ELF-1 (cell line): ENCODE measurements at places on chromosomes 7 and 10.
A peak's percentile ranks its signal among the peaks of the same experiment; 100 is the strongest.

DNA sequence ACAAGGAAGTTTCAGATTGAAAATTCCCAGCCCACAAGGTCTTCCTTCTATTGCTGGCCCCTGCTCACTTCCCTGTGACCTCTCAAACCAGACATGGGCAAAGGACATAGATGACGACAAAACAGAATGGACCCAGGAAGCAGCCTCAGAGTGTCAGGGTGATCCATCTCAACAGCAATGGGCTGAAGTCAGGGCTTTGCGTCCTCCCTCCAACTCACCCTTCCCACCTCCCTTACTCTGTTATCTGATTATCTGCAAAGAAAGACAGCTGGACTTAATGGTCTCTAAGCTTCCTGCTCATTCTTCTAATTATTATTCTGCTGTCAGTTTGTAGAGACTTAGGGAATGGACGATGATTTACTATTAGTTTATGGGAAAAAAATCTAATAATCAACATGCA lies 115.9 kb downstream of the PIP4K2A start:
- no peak for DNase-seq

GRCh38 chr10:121495719-121496118 lies 102.5 kb downstream of the FGFR2 start:
- DNase-seq, result peak; percentile 57

DNA sequence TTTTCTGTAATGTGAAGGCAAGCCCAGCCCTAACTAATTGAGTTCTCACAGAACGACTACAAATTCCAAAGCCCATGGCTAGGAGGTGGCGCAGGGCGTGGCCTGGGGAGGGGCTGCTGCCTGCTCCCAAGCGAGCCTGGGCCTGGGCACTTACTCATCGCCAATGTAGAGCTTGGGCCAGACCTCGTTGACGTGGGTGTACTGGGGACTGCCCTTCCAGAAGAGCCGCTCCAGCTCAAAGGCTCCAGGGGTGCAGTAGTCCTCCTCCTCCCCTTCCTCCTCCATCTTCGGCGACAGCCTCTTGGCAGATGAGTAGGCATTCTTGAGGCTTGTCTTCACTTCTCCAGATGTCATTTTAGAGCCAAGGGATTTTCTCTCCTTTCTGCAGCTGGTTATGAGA lies 53.3 kb upstream of the SAMD8 start:
- peak; percentile 28 for DNase-seq

DNA sequence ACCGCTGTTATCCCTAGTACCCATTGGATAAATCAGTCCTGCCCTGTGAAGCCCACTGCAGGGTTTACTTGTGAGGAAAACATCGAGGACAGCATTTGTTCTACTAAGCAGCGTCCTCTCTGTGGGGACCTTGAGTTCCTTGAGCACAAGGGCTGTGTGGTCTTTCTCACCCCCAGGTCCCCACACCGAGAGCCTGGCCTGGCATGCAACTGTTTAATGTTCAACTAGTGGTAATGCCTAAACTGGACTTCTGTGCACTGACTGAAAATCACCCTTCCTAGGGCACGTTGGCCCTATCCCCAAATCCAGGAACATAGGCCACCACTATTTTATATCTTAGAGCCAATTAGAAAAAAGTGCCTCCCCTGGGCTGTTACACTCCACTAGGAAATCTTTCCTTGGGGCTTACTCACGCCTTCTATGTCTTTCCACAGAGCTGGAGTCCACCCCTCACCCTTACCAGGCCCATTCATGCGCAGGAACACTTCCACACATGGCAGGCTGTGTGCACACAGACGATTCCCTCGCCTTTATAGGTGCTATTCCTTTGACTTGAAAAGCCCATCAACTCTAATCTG lies 1.7 kb upstream of the TMEM213 start:
- no peak for DNase-seq

- no peak for DNase-seq
Observed at GRCh38 chr7:140417456-140418155, 13.7 kb downstream of the RAB19 start.

- no peak for DNase-seq
Observed at GRCh38 chr7:147878912-147879661, 711.5 kb upstream of the C7orf33 start.

GRCh38 chr7:27133409-27134231 lies 3.1 kb upstream of the HOXA4 start:
- no peak for DNase-seq

GRCh38 chr10:123007558-123008354 lies 839 bp downstream of the IKZF5 start:
- peak; percentile 58 for DNase-seq

DNA sequence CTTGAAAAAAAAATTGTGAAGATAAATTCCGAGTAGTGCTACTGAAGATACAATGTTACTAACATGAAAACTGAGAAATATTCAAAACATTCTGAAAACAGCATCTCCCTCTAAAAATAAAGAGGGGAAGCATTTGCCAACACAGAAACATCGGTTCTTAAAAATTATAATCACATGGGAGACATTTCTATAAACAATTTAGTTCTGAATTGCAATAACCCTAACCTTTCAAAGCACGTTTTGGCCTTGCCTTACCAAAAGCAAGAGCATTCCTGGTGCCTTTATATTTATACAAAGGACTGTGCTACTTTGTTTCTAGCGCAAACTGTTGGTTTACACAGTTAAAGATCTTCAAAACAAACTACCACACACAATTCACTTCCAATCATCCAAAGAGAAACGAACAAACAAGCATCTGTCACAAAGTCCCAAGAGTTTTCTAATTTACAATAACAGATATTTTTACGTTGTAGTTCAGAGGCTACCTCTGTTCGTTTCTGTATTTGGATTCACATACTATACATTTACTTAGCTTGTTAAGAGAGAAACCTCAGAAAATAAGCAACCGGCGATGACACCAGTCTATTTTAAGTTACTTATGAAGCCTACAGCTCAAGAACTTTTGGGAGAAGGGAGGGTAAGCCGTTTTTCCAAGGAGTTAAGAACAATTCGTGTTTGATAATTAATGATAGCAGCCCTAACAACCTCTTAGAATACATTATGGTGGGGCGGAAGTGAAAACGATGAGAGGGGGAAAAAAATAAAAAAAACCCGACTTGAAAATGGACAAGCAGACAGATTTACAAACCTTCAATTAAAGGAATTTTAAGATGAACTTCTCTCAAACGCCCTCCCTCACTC lies 1.3 kb downstream of the ABI1 start:
- DNase-seq, result no peak

- DNase-seq, result no peak
Observed at GRCh38 chr7:105164751-105165150, 150.7 kb downstream of the KMT2E start.

- DNase-seq, result no peak
Observed at GRCh38 chr7:85638394-85638793, 451.5 kb upstream of the SEMA3D start.

GRCh38 chr7:36598054-36598674 lies 126.1 kb downstream of the AOAH start:
- DNase-seq, result no peak

- no peak for DNase-seq
Observed at GRCh38 chr7:38699471-38699870, 68.3 kb upstream of the AMPH start.

DNA sequence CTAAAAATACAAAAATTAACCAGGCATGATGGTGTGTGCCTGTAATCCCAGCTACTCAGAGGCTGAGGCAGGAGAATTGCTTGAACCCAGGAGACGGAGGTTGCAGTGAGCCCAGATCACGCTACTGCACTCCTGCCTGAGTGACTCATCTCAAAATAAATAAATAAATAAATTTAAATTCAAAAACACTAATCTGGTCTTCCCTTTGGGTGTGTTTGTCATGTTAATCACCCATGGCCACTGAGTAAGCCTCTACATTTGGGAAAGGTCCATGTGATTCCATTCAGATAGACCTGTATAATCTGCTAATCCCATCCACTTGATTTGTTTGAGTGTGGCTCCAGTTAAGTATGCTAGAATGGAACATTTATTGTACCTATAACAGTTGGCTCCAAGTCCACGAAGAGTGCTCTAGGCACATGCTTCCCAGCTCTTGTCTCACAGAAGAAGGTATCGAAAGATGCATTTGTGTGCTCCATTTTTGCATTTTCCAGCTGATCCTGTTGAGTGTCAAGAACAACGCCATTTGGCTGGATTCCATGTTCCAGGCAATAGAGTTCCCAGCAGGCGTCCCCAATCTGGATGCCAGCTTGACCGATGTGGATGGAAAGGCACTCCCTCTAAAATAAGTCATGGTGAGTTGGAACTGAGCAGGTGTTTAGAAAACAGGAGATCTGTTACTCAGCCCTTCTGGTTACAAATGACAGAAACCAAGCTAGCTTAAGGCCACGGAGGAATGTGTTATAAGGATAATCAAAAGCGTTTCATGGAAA lies 4.0 kb downstream of the TUBAL3 start:
- no peak for DNase-seq

DNA sequence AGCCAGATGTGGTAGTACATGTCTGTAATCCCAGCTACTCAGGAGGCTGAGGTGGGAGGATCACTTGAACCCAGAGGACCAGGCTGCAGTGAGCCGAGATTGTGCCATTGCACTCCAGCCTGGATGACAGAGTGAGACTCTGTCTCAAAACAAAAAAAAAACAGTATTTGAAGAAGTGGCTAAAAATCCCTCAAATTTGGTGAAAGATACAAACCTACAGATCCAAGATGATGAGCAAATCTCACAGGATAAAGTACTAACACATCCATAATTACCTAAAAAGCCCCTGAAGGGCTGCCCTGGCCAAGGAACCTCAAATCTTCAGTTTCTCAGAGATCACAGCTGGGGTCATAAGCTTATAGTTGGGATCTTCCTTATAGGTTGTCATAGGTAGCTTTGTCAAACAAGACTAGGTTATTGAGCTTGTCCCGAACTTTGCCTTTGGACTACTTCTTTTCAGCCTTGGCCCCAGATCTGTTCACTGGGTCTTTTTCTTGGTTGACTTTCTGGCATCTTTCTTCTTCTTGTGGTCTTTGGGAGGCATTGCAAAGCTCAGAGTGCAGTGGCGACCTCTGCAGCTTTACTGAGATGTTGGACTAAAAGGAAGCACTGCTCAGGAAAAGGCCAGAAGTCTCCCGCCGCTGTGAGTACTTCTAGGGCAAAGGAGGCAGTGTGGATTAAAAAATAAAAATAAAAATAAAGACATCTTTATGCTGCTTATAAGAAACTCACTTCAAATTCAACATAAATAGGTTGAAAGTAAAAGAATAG lies 28.6 kb upstream of the SAR1A start:
- no peak for DNase-seq

- DNase-seq, result no peak
Observed at GRCh38 chr10:27152687-27153086, 1.5 kb downstream of the YME1L1 start.
